Activated CD8-positive, alpha-beta memory T cell treated with anti-CD3 and anti-CD28 coated beads for 1 hour (primary cell): ENCODE measurements at places on chromosomes 3 and 15.

GRCh38 chr15:85030301-85030929 lies 48.8 kb downstream of the PDE8A start:
- no peak for DNase-seq

- no peak for DNase-seq
Measured at GRCh38 chr3:79954756-79955155, 187.0 kb upstream of the ROBO1 start.

- DNase-seq, result no peak
Measured at GRCh38 chr3:196016485-196016884, 65.4 kb downstream of the TFRC start.

DNA sequence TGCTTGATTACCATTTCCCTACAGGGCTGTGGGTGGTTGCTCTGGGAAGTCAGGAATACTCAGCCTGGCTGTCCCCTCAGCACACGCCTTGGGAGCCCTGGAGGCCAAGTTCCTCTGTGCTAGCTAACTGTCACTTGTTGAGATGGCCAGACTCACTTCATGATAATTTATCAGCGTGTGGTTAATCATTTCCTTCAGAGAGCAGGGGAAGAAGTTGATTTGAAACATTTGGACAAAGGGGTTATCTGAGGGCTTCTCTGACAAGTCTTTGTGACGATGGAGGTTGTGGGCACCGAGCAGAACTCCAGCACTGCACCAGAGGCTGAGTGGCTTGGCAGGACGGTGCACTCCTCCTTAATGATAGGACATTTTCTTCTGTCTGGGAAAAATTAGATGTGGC lies 61.9 kb downstream of the WHAMM start:
- DNase-seq, result no peak
